ENCODE measurements at places on chromosomes 4 and X.

DNA sequence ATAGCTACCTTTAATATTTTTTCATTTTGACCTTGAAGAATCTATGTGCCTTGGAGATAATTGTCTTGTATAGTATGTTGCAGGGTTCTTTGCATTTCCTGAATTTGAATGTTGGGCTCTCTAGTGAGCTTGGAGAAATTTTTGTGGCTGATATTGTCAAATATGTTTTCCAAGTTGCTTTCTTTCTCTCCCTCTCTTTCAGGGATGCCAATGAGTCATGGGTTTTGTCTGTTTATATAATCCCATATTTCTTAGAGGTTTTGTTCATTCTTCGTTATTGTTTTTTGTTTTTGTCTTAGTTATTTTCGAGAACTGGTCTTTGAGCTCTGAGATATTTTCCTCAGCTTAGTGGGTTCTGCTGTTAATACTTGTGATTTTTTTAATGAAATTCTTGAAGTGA, 20.7 kb downstream of the RAB40AL start:
- DNase-seq = no peak

GRCh38 chr4:17578482-17578891, 1.5 kb downstream of the LAP3 start:
- DNase-seq = no peak

- no peak for DNase-seq
Observed at GRCh38 chr4:127560755-127561154, 72.0 kb upstream of the INTU start.

- DNase-seq = no peak
Observed at GRCh38 chr4:101279377-101279871, 67.9 kb downstream of the PPP3CA start.

DNA sequence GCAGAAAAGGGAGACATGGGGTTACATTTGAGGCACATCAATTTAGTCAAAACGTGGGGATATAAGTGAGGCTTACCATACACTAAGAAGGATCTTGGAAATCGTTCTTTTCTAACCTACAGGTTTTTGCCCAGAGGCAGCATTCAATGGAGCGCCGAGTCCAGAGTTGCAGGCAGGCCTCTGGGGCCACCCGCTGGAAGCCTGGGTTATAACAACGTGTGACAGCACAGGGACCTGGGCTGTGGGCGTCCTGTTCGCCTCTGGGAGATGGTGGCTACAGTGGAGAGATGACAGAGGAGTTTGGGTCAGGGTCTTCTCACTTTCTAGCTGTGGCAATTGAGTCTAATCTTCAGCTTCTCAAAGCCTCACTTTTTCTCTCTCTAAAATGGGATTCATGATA, 53.9 kb downstream of the ENPP6 start:
- DNase-seq = no peak

DNA sequence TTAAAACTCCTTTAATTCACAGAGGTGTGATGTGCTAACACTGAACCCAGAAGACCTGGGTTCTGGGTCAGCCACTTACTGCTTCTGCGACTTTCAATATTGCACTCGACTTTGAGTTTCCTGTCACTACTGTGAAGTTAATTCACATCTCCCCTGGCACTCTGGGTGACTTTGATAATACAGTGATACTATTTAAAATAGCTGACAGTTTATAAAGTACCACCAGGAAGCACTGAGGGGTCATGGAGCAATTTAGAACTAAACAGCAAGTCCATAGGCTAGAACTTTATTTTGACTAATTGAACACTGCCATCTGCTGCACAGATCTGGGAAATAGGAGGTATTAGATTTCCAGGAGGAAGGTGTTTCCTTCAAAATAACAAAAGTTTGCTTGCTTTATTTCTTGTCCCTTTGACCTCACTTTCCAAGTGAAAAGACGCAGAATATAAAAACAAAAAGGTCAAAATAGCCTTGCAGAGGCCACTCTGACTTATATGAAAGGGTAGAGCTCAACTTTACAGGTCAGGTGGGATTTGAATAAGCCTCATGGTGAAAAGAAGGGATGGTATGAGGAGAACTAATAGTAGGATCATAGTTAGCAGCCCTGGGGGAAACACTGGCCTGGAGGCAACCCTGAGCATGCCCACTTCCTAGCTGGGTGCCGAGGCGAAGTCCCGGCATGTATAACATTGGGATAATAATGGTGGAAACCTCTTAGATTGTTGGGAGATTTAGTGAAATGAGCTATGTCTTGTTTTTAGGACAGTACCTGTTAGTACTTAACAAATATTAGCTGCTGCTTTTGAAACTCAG, 53.4 kb downstream of the ZNF518B start:
- no peak for DNase-seq

DNA sequence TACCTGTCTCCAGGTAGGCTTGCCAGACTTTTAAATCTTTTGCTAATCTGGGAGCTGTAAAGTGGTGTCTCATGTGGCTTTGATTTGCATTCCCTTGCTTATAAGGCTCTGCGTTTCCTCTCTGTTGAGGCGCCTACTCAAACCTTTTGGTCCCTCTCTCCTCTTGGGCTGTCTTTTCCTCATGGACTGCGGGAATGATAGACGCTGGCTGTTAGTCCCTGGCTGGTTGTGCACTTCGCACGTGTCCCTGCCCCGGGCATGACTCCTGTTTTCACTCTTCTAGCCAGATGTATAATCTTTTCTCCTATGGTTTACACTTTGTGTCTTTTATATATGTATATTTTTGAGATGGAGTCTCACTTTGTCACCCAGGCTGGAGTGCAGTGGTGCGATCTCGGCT, 39.7 kb downstream of the RGS12 start:
- no peak for DNase-seq

DNA sequence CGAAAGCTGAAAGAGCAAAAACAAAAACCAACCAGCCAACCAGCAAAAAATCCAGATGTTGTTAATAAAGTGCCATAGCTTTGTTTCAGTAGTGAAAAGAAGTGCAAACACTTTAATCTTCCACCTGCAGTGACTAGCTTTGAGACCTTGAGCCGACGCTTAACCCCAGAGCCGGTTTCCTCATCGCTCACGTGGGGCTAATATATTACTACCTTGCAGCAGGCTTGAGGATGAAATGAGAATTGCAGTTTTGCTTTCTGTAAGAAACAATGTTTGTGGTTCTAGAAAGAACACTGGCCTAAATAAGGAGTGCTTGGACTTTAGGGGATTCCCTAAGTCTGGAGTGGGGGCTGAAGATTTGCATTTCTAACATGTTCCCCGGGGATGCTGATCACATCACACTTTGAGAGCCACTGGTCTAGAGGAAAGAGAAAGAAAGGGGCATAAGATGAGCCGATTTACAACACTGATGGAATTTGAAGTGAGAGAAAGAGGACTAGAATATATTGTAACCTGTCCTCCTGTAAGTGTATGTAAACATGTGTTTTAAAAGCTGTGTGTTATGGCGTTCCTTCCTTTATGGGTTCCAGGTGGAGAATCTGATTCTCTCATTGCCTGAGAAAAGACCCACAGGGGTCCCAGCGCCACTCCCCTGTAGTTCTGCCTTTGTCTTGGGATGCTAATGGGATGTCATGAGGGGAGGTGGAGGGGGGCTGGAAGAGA, 1.4 kb downstream of the FGF2 start:
- DNase-seq = no peak

GRCh38 chrX:103608306-103608963, 672 bp downstream of the TCEAL3 start:
- DNase-seq = no peak

- DNase-seq = no peak
Observed at GRCh38 chr4:163395758-163396157, 52.1 kb downstream of the NPY5R start.

DNA sequence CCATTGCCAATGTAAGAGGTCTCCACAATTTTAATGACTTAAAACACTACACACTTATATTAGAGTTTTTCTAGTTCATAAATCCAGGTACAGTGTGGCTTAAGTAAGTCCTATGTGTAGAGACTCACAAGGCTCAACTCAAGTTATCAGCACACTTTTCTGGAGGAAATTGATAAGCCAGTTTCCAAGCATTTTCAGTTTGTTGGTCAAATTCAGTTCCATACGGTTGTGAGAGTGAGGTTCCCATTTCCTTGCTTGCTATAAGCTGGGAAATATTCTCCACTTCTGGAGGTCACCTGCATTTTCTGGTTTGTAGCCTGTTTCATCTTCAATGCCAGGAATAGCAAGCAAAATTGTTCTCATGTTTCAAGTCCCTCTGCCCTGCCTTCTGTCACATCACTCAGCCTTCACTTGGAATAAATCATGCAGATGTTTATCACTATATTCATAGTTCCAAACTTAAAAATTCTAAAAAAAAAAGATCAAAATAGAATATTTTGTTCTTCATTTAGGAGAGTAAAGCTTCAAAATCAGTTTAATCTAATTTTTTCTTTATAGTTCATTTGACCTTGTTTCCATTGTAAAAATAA, 1137.5 kb upstream of the INTU start:
- DNase-seq = no peak

- no peak for DNase-seq
Observed at GRCh38 chr4:3122081-3122563, 47.6 kb downstream of the HTT start.

DNA sequence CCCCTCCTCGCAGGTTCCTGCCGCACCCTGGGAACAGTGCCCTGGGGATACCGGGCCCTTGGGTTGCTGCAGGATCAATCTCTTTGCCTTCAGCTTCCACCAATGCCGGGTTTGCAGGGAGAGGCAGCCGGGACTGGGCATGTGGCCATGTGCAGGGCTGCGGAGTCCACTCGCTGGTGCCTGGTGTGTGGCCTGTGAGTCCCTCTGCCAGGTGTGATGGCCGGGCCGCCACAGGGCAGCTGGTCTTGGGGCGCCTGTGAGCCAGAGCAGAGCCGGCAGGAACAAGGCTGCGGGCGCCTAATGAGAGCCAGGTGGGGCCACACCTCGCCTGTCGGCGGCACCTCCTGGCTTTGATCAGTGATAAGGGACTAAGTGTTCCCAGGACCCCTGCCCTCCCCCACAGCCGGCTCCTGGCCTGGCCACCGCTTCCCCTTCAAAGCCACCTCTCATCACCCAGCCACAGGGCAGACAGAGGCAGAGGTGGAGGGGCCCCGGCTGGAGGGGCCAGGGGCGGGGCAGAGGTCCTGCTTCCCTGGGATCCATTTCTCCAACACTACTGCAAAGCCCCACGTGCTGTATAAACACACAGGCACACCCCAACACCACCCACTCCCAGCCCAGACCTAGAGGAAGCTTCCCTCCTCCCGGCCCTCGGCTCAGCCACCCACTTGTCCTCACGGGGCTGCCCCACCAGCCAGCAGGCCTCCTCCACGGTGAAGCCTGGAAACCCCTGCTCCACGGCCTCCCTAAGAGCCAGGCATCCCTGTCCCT, 132.7 kb downstream of the CPZ start:
- DNase-seq = no peak

GRCh38 chr4:152894673-152895072, 41.5 kb upstream of the FHDC1 start:
- no peak for DNase-seq

DNA sequence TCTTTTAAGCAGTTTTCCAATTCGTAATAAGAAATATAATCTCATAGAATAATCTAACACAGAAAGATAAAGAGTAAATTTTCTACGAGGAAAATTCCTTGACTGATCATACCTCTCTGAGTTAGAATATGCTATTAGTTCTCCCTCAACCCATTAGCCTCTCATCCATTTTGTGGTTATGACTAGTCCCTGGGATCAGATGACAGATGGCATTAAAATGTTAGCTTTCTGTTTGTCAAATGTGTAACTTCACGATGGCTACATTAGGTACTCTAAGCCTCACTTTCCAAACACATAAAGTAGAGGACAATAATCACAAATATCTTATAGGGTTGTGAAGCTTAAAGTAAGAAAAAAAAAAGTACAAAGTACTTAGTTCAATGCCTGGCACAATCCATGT, 112.2 kb downstream of the ZAR1 start:
- no peak for DNase-seq

DNA sequence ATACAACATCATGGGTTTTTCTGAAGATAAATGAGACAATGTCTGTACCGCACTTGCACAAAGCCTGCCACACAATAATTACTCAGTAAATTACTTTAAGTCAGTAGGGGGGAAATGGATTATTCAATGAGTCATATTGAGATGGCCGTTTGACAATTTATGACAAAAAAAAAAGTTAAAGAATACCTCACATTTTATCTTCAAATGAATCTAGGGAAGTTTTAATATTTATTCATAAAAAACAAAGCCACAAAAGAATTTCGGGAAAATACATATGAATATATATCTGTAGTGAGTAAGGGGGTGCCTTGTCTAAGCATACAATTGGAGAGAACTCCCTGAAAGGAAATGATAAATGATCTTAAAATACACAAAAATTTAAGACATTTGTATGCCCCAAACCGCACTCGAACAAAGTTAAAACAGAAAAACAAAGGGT, 197.0 kb upstream of the SLC7A11 start:
- no peak for DNase-seq

DNA sequence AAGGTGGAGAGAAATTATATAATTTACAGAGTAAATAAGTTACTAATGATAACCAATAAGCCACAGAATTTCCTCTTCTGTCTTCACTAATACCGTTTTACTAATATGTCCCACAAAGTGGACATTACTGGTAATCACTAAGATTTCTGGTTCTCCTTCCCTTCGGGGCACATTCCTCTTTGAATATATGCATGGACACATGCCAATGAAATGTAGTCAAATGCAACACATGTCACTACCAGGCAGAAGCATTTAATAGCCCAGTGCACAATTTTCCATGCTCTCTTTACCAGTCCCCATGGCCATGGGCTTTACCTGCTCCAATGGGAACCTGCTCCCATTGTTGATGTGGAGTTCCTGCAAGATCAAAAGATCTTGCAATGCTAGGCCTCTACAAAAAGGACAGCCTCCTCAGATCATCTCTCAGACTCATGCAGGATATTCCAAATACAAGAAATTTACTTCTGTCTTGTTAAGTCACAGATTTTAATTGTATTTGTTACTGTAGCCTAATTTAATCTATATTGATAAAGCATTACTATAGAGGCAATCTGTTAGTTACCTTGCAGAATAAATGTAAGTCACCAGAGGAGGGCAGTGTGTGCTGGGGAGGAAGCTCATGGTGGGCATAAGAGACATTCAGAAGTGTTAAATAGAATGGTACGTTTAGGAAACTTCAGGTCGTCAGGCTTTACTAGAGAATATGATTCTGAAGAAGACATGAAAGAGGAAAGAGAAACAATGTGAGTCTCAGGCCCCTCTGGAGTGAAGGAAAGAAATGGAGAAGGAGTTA, 37.1 kb upstream of the INPP4B start:
- DNase-seq = no peak

- DNase-seq = no peak
Observed at GRCh38 chr4:4507923-4508322, 33.9 kb downstream of the STX18 start.

- DNase-seq = no peak
Observed at GRCh38 chrX:131677655-131678628, 134.1 kb downstream of the OR13H1 start.
